Activated CD4-positive, CD25-positive, alpha-beta regulatory T cell treated with anti-CD3 and anti-CD28 coated beads, Interleukin-2, amount 50 U/mL, for 16 hours (primary cell): ENCODE measurements at places on chromosomes 1 and 21.

GRCh38 chr1:247408100-247408499 is 7.9 kb upstream of the NLRP3 start:
- DNase-seq = no peak

DNA sequence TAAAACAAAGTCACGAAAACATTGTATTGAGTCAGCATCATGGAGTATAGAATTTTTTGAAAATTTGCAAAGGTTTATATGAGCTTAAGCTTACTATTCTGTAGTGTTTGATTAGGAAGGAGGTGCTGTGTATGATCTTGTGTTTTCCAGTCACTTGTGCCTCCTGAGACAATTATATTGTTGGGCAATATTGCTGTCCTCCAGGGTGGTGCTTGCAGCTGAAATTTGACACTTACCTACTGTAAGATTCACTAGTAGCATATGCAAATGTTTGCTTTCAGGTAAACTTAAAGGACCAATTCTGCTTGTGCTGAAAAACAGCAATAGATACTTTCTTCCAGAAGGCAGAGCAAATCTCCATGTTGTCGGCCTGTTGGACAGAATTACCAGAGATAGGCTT is 268.0 kb downstream of the TGFB2 start:
- no peak for DNase-seq

DNA sequence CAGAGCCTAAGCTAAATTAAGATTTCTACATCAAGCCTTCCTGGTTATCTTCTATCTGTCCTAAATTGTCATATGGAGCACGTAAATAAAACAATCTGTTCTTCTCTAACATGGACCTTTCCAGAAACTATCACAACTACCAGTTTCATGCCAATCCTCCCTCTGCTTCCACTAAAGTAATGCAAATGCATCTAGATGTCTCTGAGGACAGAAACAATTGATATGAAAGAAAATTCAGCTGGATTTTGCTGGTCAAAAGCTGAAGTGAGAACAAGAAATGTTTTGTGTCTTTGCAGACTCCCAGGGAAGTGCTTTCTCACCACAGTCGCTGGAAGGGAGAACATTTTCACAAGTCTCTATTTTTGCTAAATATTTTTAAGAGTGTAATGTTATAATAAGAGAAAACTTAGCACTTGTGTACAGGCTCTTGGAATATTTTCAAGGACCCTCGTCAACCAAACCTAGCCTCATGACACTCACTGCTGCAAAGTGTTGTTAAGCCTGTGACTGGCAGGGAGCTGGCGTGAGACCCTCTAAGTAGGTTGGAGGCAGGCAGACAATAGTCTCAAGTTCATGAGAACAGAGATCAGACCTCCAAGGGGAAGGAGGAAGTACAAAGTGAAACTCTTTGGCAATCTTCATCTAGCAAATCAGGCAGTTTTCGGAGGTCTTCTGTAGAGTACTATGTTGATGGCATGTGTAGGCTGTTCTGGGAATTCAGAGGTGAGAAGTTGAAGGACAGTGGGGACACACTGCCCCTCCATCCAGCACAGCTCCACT is 38.8 kb downstream of the DNASE2B start:
- no peak for DNase-seq

GRCh38 chr21:34340061-34340460 is 23.7 kb upstream of the KCNE2 start:
- no peak for DNase-seq

DNA sequence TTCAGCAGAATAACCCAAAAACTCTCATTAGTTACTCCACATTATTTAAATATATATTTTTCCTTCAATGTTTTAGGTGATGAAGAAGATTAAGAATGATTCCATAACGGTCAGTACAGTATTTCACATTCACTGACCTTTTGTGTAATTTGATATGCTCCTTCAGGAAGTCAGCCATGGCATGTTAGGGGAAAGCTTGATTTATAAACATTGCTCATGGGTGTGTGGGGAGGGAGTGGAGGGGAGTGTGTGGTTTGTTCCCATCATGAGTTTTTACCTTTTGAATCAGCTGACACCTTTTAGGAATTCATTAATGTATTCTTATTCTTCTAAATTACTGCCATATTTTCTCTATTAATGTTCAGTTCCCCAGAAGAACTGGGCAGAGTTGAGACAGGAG is 240.2 kb downstream of the ATG4C start:
- no peak for DNase-seq

- no peak for DNase-seq
Observed at GRCh38 chr1:39561279-39561678, 15.3 kb downstream of the PABPC4 start.

DNA sequence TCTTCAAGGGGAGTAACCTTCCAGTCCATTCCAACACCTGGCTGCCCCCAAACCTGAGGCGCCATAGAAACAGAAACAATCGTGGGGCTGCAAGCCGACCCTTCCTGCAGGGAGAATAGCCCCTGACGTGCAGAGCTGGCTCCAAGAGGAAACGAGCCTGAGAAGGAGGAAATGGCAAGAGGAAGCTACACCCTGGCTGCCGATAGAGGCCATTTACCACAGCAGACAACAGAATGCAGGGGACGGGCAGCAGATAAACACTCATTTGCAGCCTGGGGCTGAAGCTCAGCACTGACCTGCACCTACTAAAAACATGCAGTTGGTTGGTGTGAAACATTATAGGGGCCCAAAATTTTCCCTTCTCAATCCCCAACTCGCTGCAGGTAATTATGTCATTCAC is 8.7 kb upstream of the TDRD10 start:
- no peak for DNase-seq

DNA sequence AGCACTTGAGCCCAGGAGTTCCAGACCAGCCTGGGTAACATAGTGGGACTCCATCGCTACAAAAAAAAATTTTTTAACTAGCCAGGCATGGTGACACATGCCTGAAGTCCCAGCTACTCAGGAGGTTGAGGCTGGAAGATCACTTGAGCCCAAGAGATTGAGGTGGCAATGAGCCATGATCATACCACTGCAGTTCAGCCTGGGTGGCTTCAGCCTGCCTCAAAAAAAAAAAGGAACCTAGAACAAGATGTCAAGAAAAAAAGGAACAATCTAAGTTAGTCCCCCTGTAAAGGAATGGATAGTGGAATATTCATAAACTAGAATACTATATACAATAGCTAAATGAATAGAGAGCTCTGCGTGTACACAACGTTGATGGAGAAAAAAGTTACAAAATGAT is 14.4 kb downstream of the NSL1 start:
- no peak for DNase-seq

- no peak for DNase-seq
Observed at GRCh38 chr1:49351768-49352167, 575.1 kb upstream of the BEND5 start.

GRCh38 chr1:211938561-211938997 is 96.8 kb downstream of the INTS7 start:
- DNase-seq = no peak

- no peak for DNase-seq
Observed at GRCh38 chr1:29784276-29785136, 548.2 kb downstream of the PTPRU start.

DNA sequence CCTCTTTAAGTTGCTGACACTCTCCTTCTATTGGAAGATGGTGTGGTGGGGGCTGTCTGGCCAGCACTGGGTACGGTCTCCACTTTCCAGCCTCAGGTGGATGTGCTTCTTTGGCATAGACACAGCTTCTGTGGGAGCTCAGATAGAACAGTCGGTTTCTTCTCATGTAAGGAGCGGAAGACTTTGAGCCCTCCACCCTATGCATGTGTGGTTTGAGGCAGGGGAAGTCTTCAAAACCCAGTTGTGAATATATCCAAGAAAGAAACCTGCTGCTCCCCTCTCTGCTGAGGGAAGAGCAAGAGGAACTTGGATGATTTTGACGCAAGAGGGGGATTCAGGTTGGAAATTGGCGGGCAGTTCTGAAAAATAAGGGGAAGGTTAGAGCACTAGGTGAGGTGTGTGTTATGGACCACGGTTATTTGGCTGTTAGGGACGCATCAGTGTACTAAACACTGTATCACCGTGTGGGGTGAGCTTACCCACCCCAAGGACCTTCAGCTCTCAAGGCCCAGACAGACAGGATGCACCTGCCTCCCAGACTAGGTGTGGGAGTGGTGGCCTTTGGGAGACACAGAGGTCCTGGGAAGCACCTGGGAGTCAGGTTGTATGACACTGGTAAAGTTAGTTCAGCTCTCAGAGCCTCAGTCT is 36.2 kb downstream of the IL6R start:
- no peak for DNase-seq

DNA sequence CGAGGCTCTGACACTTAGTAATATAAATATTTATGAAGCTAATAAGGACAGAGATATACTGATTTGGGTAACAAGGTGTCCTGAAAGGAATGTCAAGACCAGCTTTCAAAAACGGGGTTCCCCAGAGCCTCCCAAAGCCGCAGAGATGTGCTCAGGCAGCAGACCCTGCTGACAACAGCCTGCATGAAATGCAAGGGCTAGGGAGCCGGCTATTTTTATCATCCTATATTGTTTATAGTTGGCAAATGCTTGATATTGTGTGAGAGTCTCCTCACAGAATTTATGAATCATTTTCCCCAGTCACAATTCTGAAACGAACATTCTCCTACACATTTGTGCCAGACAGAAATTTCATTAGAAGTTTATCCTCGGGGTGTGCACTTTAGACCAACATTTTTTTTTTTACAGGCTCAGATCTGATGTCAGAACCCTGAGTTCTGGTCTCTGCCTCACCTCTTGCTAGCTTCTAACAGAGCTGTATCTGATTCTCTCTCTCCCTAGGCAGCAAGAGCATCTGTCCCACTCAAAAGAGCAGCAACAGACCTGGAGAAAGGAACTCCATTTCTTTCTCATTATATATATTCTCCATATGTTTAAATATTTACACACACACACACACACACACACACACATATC is 302.3 kb upstream of the PLD5 start:
- no peak for DNase-seq

DNA sequence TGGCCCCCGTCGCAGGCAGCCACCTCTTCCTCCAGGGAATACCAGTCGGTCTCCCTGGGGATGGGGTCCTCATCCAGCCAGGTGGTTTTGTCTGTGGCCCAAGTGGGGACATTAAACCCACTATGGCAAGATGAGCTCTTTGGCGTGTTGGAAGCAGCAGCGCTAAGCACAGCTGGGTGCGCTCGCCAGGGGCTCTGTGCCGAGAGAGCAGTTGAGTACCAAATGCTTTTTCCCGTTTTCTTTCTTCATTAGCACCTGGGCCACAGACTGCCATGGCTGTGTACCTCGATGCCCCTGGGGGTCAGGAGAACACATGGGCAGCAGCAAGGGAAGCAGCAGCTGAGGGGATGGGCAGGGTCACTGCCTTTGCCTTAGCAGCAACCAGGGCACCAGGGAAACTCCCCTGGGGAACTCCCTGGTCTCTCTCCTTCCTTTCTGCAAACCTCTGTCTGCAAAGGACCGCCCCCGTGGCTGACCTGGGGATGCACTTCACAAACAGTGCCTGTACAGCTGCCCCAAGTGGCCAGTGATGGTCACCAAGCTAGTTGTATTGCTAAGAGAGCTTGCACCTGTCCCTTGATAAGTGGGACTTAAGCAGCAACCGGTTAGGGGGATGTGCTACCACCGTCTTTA is 31.1 kb downstream of the EDARADD start:
- DNase-seq = no peak
